ENCODE measurements at places on chromosomes 7 and 10.

DNA sequence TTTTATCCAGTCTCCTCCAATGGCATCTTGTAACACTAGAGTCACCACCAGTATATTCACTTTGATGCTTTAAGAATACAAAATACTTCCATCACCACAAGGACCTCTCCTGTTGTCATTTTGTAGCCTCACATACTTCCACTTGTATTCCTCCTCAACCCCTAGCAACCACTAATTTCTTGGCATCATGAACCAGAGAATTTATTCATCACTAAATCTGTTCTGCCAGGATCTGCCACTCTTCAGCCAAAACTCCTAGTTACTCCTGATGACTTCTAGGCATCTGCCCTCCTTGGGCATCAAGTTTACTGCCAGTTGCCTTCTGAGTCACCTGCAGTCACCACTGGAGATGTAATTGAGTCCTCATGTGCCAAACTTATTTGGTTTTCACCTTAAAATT is 906.8 kb downstream of the CNTNAP2 start:
- no peak for DNase-seq

- no peak for DNase-seq
Observed at GRCh38 chr7:2585446-2585845, 26.7 kb downstream of the IQCE start.

- DNase-seq = no peak
Observed at GRCh38 chr7:2107386-2108070, 125.2 kb downstream of the MAD1L1 start.

GRCh38 chr7:116738378-116738777 is 66.4 kb downstream of the MET start:
- no peak for DNase-seq

DNA sequence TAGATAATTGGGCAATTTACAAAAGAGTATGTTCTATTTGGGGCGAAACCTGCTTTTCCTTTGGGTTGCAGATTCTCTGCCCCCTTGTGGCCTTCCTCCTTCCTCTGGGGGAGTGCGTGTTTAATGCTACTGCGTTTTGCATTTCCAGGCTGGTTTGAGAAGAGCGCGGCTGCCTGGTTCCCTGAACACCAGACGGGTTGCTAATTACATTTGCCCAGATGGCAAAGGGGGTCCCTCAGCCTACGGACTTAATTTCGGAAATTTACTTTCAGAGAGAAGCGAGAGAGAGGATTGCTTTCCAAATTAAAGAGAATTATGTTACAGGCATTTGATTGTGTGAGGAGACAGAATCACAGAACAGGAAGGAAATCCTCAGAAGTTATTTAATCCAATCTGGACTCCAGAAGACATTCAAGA is 91.9 kb upstream of the JAZF1 start:
- DNase-seq = no peak

DNA sequence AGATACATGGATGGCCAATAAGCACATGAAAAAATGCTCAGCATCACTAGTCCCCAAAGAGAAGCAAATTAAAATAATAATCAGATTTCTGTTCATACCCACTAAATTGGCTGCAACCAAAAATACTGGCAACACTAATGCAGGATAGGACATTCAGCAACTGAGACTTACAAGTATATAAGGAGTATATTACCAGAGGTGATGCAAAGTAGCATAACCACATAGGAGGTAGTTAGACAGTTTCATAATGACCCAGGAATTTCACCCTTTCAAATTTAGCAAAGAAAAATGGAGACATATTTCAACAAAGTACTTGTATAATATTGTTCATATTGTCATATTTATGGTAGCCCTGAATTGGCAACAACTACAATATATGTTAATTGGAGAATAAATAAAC is 727.8 kb downstream of the GRID1 start:
- no peak for DNase-seq

GRCh38 chr10:102904346-102904745 is 13.7 kb upstream of the CNNM2 start:
- DNase-seq = no peak

DNA sequence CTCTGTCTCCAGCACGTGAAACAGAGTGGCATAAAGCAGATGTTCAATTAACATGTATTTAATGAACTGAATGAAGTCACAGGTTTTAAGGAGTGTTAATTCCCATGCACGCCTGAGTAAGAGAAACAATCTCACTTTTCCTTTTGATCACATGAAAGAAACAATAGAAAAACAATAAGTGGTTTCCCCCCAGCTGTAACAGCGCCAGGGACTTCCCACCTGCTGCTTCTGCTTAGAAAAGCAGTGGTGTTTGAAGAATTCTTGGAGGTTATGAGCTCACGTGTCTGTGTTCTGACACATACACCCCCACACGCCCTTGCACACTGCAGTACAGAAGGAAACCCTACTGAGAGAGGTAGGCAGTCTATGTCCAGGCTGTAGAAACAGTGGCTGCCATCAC is 51.3 kb upstream of the FRMD4A start:
- DNase-seq = no peak

- DNase-seq = no peak
Observed at GRCh38 chr7:98641646-98642500, 24.8 kb downstream of the NPTX2 start.

DNA sequence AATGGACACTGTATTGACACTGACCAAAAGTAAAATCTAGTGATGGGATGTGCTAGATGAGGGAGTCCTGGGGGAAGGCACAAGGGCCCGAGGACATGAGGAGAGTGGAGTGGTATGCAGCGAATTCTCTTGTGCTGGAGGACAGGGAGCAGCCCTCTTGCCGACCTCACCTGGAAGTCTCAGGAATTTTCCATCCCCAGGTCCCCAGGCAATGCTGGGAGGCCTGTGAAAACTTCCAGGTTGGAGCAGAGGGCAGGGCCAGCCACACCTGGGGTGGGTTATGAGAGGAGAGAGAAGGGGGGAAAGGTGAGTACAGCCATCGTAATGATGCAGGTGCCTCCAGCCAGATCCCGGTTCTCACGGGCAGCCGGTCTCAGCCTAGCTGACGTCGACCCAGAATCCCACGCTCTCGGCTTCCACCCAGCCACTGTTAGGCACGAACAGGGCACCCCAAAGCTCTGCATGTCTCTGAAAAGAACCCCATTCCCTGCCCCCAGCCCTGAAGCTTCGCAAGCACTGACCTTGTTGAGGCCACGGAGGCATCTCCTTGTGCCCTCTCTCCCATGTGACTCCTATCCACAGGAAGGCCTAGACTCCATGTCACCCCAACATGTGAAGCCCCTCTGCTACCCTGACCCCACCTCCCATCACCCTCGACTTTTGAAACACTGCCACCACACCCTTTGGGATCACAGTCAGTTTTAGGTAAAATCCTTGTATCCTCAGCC is 239.7 kb upstream of the MYO3A start:
- DNase-seq = no peak

DNA sequence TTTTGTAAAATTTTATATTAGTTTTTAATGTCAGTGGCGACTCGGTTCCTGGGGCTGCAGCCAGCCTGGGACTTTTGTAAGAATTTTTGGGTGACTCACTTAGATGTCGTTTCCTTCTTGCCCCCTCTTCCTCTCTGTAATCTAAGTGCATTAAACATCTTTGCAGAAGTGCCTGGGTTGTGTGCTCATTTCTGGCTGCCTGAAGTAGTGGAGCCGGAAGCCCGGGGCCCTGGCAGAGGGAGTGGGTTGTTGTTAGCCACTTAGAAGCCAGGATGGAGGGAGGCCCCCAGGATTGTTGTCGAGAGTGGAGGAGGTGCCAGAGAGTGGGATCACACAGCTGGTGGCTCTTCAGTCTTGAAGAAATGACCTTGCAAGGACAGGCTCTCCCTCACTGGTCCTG is 11.0 kb upstream of the TRIM8 start:
- DNase-seq = no peak

DNA sequence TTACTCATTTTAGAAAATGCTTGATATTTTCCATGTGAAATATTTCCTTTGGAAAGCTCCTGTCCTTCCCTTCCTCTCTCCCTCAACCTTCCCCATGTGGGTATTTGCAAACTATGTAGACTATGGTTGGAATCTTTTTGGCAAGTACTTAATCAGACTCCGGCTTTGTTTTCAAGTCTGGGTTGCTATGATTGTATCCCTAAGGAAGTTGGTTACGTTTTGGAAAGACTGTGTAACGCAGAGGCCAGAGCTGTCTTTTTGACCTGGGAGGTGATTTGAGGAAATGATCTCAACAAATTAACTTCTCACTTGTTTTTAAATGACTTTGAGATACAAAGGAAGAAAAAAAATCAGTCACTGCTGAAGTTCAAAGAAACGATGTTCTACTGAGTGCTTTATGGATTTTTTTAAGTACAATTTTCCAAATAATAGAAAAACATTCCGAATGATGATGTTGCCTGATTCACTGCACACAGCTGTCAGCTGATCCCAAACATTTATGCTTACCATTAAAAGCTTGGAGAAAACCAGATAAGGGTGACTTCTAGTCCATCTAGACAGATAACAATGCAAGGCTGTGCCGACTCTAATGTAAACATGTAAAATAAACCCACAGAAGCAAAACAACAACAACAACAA is 145.5 kb upstream of the CELF2 start:
- DNase-seq = no peak

DNA sequence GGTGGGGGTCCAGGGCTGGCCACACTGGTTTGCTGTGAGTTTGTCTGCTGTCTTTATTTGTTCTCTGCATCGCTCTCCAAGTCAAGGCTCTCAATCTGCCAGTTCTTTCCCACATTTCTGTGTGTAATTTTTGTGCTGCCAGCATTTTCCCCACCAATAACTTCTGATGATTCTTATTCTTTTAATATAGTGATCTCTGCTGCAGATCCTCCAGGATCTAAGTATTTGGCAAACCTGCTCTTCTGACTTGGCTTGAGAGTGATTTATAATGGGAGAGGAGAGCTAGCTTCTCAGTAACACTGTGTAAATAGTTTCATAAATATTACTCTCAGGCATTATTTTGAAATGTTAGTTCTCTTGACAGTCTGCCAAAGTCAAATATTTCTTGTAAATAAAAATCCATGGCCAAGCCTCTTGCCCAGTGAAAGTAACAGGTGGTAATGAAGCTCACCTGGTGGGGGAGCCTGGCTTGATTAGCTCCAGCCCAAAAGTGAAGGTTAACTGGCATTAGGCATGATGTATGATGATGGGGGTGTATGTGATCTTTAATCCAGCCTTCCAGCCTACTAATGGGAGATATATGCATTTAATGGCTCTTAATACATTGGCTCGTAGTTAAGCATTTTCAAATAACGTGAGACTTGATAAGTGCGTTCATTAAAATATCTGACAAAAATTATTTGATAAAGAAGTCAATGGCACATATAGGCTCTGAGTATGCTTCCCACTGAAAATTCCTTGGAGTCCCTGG is 1055.9 kb downstream of the KCNMA1 start:
- DNase-seq = no peak

- DNase-seq = no peak
Observed at GRCh38 chr7:115387137-115387536, 465.2 kb downstream of the MDFIC start.

GRCh38 chr10:127203067-127203466 is 6.7 kb upstream of the INSYN2A start:
- no peak for DNase-seq

DNA sequence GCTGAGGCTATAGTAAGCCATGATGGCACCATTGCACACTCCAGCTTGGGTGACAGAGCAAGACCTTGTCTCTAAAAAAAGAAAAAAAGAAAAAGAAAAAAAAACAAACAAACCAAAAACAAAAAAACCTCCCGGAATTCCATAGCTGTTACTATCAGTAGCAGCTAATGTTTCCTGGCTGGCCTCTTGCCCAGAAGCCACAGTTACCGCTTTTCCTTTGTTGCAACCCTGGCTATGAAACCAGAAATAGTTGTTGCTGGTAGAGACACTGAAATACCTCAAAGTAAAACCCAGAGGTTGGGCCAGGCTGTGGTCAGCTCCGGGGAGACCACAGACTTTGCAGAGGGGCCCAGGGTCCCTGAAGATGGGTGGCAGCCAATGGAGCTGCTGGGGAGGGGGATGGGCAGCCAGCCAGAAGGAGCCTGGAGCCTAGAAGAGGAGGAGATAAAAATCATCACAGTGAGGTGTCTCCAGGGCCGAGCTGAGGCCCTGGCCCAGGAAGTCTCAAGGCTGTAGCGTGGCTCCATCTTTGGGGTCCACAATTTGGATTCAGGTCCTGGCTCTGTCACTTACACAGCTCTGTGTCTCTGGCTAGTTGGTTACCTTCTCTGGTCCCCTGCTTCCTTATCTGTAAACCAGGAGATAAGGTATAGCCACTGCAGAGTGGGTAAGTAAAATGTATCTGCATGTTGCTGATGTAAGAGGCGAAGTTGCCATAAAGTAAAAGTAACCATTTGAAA is 3.4 kb upstream of the CHST12 start:
- peak; percentile 55 for DNase-seq

GRCh38 chr7:77752016-77752415 is 46.2 kb downstream of the TMEM60 start:
- no peak for DNase-seq
